ENCODE measurements at places on chromosomes 6 and 20. TPM values are rescaled to one million over a fixed set of nuclear protein-coding genes. Genes with fewer than 3 reads are reported as not detected.
A peak's percentile ranks its signal among the peaks of the same experiment; 100 is the strongest.

GRCh38 chr20:50318710-50319109, 128.1 kb downstream of the CEBPB start:
- DNase-seq = no peak

DNA sequence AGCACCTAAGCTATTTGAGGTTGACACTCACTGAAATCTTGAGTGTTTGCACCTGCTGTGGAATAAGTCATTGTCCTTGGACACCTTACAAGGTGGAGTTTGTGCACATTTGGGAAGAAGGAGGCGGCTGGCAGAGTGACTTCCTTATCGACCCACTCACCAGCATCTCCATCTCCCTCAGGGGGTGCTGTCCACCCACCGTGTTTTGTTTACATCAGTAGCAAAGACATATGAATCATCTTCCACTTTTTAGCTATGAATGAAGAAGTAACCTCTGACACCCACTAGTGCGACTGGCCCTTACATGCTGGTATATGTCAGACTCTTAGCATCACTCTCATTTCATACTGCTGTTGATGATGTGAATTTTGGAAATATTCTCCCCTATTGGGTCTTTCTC, 119.5 kb upstream of the SGK1 start:
- peak; percentile 68 for DNase-seq

- DNase-seq = no peak
Measured at GRCh38 chr20:21432911-21433310, 35.6 kb upstream of the NKX2-4 start.

DNA sequence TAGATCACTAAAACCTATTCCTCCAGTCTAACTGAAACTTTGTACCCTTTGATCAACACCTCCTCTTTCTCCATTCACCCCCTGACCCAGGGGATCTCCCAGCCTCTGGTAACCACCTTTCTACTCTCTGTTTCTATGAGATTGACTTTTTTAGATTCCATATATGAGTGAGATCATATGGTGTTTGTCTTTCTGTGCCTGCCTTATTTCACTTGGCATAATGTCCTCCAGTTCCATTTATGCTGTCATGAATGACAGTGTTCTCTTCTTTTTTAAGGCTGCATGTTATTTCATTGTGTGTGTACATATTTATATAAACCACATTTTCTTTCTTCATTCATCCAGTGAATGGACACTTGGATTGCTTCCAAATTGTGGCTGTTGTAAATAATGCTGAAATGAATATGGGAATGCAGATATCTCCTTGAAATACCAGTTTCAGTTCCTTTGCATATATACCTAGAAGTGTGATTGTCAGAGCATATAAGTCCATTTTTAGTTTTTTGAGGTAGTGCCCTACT, 57.7 kb downstream of the DHX35 start:
- peak; percentile 73 for DNase-seq

DNA sequence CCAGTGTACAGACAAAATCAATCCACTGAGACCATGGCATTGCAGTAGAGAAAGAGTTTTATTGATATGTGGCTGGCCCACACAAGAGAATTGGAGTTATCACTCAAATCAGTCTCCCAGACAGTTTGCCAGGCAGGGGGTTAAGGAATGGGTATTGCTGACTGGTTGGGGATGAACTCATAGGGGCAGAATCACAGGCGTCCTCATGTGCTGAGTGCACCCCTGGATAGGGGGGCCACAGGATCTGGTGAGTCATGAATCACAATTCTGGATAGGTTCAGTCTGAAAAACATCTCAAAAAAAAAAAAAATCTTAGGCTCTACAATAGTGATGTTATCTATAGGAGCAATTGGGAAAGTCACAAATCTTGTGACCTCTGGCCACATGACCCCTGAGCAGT, 29.5 kb upstream of the ILRUN start:
- DNase-seq = no peak

- DNase-seq = no peak
Measured at GRCh38 chr20:52204136-52204535, 12.6 kb upstream of the ZFP64 start.

GRCh38 chr20:36180323-36180722, 25.8 kb downstream of the EPB41L1 start:
- DNase-seq = no peak

Gene SNX21
- 0.72 TPM for total RNA-seq

Data from activated naive CD4-positive, alpha-beta T cell treated with anti-CD3 and anti-CD28 coated beads for 36 hours (primary cell).